ENCODE measurements at places on chromosomes 7 and 10.
A peak's percentile ranks its signal among the peaks of the same experiment; 100 is the strongest.

DNA sequence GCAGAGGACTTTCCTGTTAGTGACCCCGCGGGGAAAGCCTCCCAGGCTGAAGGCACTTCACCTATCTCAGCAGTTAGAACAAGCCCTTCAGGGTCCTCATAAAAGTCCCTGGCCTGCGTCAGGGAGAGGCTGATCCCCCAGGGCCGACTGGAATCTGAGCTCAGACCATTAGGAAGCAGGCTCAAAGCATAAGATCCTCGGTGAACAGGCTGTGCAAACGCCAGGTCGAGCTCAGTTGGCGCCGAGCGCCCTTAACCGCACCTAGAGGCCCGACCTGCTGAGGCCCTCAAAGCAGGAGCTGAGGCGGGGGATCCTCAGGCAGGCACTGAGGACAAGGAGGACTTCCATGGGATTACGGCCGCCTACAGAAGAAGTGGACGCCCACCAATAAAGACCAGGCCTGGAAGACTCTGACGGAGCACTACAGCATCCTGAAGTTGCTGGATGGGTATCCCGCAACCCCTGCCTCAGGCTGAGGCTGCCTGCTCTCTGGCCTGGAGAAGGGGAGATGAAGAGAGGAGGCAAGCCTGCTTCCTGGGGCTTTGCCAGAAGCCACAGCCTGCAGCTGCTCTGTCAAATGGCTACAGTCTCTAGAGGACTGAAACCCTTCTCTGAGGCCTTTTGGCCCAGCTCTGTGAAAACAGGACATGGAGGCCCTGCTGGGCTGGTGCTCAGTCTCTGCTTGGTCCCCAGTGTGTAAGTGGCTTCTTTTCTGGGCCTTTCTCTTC, 29.9 kb downstream of the LIPJ start:
- no peak for DNase-seq

GRCh38 chr7:116779931-116780330, 82.5 kb upstream of the CAPZA2 start:
- DNase-seq, result no peak

DNA sequence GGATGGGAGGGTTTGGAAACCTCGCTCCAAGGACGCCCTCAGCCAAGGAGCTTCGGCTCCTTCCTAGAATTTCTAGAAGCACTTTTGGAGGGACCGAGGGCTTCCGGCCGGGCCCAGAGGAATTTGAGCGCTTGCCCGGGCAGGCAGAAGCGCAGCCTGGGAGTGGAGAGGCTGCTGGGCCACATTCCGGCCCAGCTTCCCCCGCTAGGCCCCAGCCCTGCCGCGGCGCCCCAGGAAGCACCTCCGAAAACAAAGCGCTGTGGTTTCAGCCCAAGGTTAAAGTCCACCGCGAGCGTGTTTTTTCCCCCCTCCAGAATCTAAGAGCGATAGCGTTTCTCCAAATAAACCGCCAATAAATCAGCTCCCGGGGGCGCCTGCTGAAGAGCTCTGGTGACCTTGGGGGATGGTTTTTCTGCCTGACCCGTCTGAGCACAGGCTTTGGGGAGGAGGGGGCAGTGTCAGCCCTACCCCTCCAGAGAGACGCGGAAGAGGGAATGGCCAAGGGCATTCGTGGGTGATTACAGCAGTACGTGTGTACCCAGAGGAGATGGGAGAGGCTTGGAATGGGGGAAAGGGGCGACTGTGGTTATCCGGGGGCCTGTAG, 5.7 kb upstream of the TNRC18 start:
- DNase-seq, result peak; percentile 19

DNA sequence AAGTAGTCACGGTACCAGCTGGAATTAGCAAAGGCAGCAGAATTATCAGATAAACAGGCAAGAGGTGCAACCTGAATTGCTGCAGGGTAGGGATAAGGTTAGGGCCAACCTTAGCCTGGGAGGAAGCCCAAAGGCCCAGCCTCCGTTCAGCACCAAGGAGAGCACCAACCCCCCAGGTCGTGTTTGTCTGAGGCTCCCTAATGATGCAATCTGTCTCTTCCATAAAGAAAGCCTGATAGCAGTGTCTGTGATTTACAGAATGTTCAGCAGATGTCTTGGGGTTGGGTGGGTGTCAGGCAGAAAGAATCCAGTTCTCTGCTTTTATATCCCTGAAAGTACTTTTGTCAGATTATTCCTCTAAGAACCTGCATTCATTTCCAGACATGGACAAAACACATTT, 328.4 kb upstream of the AOAH start:
- DNase-seq, result peak; percentile 39

DNA sequence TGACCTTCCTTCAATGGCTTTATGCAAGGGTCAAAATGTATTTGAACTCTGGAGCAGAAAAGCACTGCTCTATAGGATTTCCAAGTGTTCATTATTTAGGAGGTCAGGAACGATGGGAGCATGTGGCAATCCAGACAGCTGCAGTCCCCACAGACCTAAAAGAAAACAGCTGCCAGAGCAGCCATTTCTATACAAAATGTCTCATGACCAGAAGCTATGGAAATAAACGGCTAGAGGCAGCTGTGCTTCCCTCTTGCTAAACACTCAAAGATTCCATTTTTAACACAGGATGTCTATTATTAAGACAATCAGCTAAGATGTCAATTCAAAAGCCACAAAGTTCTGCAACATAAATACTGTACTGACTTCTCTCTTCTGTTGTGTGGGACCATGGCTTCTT, 879.1 kb upstream of the C7orf33 start:
- no peak for DNase-seq

DNA sequence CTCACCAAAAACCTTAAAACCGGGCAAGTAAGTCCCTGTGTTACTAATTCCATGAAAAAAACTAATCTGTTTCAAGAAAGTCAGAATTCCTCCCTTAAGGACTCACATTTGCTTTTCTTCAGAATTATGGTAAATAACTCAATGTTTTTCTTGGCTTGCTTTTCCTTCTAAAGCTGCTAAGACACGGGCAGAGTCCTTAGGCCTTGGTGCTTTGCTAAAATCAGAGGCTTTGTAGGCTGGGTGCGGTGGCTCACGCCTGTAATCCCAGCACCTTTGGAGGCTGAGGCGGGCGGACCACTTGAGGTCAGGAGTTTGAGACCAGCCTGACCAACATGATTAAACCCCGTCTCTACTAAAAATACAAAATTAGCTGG, 32.0 kb downstream of the GNA12 start:
- no peak for DNase-seq

GRCh38 chr7:1853431-1853985, 183.4 kb downstream of the ELFN1 start:
- DNase-seq, result no peak

DNA sequence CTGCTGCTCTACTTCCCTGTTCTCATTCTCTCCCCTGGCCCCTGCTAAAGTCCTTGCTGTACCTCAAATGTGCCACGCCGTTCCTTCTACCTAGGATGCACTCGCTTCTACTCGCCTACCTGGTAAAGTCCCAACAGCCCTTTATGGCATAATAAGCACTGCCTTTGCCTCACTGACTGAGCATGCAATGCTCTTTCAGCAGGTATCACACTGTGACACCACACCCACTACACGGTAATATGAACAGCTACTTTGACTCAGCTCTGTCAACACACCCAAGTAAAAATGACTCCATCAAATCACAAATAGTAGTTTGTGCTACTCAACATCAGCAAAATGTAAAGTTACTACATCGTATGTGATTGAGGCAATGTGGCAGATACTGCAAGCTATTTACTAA, 37.6 kb downstream of the FAM204A start:
- no peak for DNase-seq

GRCh38 chr7:115357703-115357999, 435.8 kb downstream of the MDFIC start:
- DNase-seq, result no peak

DNA sequence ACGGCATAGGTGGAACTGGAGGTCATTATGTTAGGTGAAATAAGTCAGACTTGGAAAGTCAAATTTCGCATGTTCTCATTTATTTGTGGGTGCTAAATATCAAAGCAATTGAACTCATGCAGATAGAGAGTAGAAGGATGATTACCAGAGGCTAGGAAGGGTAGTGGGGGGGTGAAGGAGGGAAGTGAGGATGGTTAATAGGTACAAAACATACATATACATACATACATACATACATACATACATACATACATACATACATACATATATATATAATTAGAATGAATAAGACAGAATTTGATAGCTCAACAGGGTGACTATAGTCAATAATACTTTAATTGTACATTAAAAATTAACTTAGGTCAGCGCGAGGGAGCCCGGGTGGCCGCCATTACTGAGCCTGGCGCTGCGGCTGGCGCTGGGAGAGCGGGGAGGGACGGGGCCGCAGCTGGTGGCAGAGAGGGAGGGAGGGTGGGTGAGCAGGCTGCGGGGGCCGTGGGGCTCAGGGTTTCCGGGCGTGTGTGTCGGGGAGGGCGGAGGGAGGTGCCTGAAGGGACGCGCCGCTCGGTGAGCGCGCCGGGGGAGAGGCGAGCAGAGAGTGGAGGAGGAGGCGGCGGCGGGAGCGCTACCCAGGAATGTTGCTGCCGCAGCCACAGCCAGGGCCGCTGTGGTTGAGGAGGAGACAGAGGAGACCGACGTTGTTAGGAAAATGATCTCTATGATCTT, 85.8 kb upstream of the EGFR start:
- DNase-seq, result no peak

- DNase-seq, result no peak
These were observed 12.3 kb upstream of the EGFR start for GRCh38 chr7:55006499-55006898.

GRCh38 chr10:44032216-44032615, 352.7 kb downstream of the CXCL12 start:
- no peak for DNase-seq
